ENCODE measurements at places on chromosomes 1 and 21. TPM values are rescaled to one million over a fixed set of nuclear protein-coding genes. Genes with fewer than 3 reads are reported as not detected.

The SLC2A5 gene
- polyA plus RNA-seq, result 6.8 TPM

GRCh38 chr1:171913385-171913784 is 72.1 kb downstream of the DNM3 start:
- DNase-seq, result no peak

The PLEKHA6 gene
- 1.4 TPM for polyA plus RNA-seq

DNA sequence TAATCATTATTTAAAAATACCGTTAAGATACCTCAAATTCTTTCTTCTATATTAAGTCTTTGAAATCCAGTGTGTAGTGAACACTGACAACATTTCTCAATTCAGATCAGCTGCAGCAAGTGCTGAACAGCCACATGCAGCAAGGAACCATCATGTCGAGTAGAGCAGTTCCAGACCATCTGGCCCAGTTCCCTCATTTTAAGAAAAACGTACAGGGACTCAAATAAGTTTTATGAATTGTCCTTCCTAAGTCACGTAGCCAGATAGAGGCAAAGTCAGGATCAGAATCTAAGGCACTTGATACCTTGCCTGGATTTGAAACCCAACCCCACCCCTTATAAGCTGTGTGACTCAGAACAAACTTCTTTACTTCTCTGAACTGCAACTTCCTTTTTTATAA is 132.4 kb downstream of the PROX1 start:
- no peak for DNase-seq

The MOB3C gene
- 16.2 TPM for polyA plus RNA-seq

GRCh38 chr1:200561856-200562214 is 58.7 kb downstream of the KIF14 start:
- DNase-seq, result no peak

DNA sequence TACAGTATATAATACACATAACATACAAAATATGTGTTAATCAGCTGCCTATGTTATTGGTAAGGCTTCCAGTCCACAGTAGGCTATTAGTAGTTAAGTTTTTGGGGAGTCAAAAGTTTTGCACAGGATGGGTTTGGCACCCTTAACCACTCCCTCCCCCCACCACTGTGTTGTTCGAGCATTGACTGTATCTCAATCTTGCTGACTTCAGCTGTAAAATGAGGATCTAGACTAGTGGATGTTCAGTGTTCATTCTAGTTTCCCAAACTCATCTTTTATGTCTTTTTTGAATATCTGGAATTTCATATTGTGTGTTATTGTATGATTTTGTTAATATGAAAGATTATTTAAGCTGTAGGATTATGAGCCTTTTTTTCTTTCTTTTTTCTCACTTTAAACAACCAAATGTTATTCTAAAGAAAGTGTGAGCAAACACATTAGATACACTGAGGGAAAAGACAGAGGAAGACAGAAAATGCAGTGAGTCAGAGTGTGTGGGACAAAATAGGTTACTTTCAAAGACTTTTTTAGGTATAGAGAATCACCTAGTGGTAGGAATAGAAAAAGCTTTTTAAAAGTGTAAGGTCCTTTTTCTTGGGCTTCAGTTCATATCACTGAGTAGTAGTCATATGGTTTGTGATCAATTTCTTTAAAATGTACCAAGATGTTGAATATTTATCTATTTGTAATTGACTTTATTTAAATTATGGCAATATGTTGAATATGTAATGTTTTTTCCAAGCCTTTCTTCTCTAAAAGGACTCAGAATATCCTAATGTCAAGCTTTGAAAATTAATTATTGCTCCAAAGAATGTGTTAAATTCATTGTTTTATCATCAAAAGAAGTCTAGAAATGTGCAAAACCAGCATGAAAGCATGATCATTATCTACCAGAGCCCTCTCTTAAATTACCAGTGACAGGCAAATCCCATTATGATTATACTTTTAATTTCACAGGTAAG is 17.9 kb upstream of the CENPF start:
- DNase-seq, result peak; percentile 7

DNA sequence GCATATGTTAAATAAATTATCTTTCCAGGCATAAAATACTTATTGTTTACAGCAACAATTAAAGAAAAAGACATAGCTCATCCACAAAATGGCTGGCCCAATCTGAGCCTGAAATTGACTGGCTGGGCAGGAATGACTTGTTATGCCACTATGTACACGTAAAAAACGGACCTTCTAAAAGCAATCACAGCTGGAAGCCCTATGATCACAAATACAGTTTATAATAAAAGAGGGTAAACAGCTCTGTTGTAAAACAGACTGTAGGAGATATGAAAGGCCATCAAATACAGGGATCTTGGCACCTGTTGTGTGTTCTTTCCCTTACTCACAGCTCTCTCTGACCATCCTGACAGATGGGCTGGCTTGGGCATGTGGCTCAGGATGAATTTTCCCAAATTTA is 70.5 kb upstream of the DMRTA2 start:
- no peak for DNase-seq

The CRNN gene
- polyA plus RNA-seq, result 0.43 TPM

DNA sequence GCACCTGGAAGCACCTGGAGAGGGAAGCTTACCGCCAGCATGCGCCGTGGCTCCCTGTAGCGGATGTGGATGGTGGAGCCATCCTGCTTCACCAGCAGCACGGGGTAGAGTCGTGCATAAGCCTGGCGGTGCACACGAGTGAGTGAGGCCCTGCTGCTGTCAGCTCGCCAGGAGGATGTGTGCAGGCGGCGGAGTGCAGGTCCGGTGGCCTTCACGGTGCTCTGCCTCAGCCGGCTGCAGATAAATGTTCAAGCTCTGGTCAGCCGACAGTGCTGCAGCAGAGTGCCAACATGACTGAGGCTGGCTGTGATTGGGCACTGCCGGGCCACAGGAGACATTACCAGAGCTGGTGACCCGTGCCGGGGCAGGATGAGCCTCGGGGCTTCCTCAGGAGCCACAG is 1.5 kb downstream of the MRPL55 start:
- DNase-seq, result no peak

The ADGRB2 gene
- 24.4 TPM for polyA plus RNA-seq

The PTPN7 gene
- polyA plus RNA-seq, result 75.2 TPM

DNA sequence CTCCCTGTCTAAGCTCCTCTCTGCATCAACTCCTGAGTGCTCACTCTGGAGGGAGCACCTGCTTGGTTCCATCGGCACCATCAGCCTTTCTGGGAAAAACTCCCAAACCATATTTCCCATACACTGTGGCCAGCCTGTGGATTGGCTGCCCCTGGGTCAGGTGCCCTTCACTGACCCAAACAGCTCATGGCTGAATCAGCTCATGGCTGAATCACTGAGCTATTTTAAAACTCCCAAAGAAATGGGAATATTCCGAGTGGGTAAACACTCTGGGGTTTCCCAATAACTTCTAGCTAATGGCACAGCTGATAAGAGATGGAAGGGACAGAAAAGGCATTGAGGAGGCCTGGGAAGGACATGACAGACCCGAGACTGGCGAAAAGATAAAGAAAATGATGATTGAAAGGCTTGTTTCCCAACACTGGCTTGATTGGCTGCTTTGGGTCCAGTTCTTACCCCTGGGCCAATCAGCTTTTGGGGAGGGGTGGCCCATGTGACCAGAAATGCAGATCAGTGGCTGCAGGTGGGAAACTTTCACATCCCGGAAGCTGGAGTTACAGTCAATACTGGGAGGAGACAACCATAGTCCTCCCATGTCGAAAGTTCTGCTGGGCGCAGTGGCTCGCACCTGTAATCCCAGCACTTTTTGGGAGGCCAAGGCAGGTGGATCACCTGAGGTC is 37.3 kb upstream of the KAZN start:
- no peak for DNase-seq

GRCh38 chr1:170935231-170935630 is at the start of gene MROH9:
Gene MROH9 (plus strand): TSS chr1:170935534. CDS start chr1:170945557, 10,023 bp downstream.
- DNase-seq, result no peak

DNA sequence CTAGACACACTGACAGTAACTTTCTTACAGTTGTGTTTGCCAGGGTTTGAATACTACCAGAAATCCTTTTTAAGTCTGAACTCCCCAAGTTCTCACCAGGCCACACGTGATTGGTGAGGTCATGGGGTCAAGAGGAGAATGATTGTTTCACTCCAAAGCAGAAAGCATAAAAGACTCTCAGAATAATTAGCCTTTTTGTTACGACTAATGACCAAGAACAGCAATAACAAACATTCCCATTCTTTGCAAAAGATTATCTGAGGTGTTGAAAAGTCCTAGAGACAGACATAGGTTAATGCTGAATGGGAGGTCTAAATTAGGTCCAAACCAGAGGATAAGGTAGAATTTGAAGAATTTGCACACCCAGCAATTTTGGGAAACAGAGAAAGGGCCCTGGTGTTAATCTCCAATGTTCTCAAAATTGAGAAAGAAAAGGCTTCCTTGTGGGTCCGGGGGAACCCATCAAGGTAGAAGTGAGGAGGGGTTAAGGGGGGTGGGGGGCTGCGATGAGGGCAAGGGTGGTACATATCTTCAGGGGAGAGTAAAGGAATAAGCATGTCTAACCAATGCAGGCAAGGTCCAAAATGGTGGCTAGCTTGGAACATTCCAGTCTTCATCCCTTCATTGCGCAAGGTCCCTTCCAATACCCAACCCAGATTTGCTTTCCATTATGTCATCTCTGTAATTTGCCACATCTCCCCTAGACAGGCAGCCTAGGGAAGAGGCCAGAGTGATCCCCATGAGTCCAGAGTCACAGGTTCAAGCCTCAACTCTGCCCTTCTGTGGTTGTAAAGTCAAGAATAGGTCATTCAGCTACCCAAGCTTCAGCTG is 74.6 kb upstream of the NFIA start:
- DNase-seq, result no peak

- peak; percentile 16 for DNase-seq
Observed at GRCh38 chr1:50724626-50725286, 235.3 kb downstream of the FAF1 start.

GRCh38 chr1:43376723-43377235 is 9.0 kb upstream of the ELOVL1 start:
- DNase-seq, result no peak

DNA sequence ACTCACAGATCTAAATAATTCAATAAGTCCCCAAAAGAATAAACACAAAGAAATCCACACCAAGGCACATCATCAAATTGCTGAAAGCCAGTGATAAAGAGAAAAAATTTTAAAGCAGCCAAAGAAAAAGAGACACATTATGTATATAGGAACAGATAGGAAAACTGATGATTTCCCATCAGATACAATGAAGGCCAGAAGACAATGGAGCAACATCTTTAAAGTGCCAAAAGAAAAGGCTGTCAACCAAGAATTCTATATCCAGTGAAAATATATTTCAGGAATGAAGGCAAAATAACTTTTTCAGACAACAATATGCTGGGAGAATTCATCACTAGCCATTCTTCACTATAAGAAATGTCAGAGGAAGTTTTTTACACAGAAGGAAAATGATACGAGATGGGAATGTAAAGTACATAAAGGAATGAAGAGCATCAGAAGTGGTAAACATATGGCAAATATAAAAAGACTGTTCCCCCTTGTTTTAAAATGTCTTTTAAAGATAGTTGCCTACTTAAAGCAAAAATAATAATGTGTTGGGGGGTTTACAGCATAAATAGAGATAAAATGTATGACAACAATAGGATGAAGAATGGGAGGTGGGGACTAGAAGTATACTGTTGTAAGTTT is 9.4 kb upstream of the MYOG start:
- DNase-seq, result no peak

- DNase-seq, result no peak
Observed at GRCh38 chr1:60170709-60171108, 97.1 kb upstream of the C1orf87 start.

The ZDHHC18 gene
- polyA plus RNA-seq, result 9.1 TPM

DNA sequence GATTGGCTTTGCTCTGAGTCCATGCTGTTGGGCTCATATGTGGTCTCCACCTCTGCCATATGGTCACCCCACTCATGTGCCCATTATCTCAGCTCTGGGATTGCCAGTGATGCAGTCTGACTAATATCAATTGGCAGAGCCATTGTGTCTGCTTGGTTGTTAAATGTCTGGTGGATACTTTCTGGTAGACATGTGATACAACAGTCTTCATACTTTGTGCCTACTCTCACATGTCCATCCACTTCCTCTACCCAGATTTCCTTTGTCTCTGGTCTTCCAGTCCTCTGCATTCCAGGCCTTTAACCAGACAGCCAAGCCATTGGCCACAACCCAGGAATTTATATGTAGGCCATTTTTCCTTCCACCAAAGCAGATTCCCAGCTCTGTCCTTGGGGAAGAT is 30.8 kb upstream of the DIPK1A start:
- DNase-seq, result no peak

DNA sequence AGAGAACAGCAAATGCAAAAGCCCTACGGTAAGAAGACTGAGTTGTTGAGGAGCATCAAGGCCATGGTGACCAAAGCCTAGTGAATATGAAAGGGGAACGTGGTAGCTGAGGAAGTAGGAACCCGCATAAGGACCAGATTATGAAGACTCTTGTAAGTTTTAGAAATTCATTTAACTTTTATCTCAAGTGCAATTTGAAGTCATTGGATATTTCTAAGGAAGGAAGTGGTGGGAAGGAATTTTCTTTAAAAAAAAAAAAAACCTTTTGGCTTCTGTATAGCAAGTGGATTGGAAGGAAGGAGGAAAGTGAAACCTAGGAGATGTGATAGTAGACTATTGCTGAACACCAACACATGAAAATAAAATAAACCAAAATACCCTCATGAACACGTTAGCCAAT is 119.0 kb downstream of the TNFSF18 start:
- no peak for DNase-seq

DNA sequence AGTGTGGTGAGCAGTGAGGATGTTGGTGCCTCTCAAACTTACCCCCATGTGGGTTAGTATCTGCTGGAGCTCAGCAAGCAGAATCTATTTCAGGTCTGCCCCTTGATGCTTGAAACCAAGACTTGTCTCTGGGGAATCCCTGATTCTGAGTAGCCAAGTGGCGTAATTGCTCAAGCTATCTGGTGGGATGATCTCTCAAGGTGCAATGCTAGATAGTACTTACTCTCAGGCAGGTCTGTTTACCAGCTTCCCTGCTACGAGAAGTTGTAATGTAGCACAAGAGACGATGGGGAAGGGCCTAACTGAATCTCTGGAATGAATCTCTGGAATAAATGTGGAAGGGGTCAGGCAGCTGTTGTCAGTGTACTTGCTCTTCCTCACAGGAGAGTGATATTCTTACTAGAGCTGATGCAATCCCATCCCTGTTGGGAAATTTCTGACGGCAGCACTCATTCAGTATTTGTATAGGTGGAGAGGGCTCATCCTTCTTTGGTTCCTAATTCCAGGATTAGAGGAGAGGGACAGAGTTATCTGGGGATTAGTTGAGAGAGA is 65.4 kb downstream of the MACF1 start:
- no peak for DNase-seq

DNA sequence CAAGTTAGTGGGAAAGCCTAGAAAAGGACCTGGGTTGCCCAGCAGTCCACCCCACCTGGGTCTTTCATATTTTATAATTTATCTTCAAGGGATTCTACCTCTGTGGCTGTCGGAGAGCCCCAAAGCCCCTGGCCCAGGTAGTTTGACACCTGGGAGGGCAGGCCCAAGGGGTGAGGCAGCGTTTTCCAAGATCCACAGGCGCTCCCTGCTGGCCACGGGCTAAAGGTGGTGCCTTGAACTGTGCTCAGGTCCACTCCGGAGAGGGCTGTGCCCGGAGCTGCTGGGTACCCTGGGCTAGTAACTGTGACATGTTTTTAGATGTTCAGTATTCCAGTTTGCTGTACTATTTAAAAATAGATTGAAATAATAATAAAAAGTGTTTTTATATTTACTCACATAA is 37.2 kb upstream of the CRNN start:
- no peak for DNase-seq

GRCh38 chr1:145993618-145994390 is 2.6 kb downstream of the TXNIP start:
- no peak for DNase-seq

The AGL gene
- polyA plus RNA-seq, result 12.0 TPM
